ENCODE measurements at places on chromosomes 2 and 18.
A peak's percentile ranks its signal among the peaks of the same experiment; 100 is the strongest.

DNA sequence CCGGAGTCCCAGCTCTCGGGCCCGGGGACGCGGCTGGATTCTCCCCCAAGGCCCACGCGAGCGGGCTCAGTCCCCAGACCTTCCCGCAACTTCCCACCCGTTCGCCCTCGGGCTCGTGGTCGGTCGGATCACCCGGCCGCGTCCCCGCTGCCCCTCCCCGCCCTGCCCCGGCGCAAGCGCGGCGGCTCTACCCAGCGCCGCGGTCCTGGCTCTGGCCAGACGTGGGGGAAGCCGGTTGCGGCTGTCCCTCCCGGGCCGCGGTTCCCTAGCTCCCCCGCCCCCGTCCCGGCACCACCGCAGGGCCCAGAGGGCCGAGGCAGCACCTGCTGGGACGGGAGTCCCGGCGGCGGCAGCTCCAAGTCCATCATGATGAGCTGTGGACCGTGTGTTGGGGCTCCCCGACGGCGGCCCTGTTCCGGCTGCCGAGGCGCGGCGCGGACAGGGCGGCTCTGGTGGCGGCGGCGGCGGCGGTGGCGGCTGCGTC lies 276 bp downstream of the NFE2L2 start:
- no peak for DNase-seq

GRCh38 chr2:171420728-171421563 lies 12.8 kb downstream of the METTL8 start:
- no peak for DNase-seq

DNA sequence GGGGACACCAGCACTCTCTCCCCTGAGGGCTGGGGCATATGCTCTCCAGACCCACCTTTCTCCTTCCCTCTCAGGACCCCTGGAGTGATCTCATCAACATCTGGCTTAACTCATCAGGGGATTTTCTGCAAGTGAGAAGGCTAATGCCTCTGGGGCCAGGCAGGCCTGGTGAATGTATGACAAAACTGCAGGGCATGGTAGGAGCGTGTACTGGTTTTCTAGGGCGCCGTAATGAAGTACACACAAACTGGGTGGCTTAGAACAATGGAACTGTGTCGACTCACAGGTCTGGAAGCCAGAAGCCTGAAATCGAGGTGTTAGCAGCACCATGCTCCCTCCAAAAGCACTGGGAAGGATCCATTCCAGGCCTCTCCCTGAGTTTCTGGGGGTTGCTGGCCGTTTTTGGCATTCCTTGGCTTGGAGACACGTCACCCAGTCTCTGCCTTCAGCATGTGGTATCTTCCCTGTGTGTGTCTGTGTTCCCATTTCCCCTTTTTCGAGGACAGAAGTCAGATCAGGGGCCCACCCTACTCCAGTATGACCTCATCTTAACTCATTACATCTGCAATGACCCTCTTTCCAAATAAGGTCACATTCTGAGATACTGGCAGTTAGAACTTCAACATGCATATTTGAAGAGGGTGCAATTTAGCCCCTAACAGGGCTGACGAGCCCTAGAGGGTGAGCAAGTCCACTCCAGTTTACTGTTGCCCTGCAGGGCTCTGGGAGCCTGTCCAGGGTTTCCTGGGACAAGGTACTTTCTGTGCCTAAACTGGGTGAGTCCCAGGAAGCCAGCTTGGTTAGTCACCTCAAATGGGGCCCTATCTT lies 45.5 kb upstream of the CAB39 start:
- DNase-seq, result no peak

DNA sequence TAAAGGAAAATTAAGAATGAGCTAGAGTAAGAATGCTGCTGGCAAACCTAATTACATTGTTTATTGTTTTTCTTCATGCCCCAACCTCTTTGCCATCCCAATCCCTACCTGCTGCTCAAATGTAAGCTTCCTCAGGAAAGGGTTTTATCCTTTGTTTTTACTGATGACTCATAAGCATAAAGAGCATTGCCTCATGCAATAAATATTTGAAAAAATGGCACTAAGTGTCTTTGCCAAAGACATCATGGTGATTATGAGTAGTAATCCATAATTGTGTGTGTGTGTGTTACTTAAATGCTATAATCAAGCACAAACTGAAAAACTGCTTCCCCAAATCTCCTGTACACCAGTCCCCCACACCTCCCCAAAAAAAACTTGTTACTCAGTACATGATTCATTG lies 53.4 kb downstream of the DNER start:
- no peak for DNase-seq

DNA sequence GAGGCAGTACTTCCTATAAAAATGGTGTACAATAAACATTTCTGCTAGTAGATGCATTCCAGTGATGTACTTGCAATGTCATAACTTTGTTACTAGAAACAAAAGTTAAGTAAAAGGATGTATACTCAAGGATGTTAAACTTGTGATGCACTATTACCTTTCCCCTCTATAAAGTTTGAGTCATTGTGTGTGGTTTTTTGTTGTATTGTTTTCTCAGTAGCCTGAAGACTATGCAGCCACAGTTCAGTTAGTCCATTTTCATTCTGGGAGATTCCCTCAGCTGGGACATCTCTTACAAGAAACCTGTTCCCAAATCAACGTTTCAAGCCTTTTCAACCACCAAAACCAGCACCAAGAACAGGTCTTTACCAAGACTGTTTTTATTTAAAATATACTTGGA lies 5.6 kb downstream of the ATP5MC3 start:
- DNase-seq, result no peak

DNA sequence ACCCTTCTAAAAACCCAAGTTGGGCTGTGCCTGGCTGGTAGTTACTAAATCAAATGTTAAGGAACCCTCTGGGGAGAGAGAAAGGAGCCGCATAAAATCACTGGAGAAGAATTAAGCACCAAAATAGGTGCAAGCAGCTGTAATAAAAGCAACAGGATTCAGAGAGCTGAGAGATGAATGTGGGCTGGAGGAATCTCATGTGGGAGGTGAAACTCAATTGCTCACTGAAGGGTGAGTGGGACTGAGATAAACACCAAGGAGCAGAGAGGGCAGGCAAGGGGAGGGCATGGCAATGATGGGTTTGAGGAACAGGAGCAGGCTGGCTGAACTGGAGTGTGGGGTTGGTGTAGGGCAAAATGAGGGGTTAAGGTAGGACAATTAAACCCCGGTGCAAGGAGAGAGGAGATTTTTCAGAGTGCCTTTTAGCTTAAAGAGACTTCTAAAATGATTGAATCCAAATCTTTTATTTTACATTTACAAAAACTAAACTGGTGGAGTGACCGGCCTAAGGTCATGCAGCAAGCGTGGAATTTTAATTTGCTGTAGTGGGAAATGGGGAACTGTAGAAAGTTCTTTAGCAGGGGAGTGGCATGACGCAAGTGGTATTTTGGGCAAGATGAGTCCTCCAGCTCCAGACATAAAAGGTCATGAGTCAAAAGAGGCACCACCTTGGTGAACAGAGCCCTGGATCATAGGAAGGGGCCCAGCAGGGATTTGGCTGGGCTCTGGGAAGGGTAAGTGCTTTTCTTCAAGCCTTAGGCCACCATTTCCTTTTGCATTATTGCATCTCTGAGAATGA lies 10.5 kb downstream of the PLB1 start:
- DNase-seq, result no peak

- DNase-seq, result no peak
Observed at GRCh38 chr2:69285379-69285894, 101.6 kb downstream of the GFPT1 start.

GRCh38 chr2:20067992-20068584 lies 16.7 kb upstream of the LAPTM4A start:
- DNase-seq, result no peak

DNA sequence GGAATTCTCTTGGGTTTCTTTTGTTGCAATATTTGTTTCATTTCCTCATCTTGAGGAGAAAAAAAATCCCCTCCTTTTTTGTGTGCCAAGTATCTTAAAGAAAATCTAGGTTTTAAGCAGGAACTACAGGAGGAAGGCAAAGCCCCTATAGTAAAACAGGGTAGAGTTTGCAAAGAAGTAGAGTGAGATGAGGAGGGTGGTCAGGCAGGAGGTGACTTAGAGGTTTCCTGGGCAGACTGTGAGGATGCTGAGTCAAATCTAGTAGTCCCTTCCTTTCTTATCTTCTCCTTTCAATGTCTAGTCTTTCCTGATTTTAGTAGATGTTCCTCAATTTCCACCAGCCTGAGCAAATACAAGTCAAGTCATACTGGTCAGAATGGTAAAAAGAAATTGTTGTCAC lies 222.5 kb downstream of the PMAIP1 start:
- no peak for DNase-seq

DNA sequence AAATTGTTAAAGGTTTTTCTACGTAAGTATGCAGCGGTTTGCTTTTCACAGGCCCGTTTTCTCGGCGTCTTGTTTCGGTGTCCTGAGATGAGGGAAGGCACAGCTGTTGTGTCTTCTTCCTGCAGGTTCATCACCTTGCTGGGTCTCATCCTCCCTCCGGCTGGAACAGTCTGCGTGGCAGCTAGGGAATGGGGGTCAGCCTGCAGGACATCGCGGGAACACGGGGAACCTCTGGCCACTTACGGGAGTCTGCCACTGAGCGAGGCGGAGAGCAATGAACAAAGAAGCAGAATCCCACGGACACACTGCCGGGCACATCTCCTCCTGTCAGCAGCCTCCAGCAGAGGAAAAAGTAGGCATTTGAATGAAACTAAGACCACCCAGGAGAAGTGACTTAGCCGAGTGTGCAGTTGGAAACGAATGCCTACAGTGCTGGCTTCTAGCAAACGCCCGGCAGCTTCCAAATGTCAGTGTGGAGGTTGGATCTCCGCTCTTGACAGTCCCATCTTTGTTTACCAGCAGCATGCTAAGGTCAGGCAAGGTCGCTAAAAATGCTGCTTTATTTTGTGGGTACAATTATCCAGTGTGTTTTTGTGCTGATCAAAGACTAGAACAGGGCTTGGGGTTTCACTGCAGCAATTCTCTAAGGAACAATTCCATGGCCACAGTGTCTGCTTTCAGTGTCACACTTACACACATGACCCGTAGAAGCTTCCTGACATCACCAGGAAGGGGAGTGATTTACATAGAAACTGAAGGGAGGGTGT lies 109.8 kb upstream of the SEC11C start:
- no peak for DNase-seq

- peak; percentile 12 for DNase-seq
Observed at GRCh38 chr2:235598532-235599531, 105.0 kb downstream of the AGAP1 start.

DNA sequence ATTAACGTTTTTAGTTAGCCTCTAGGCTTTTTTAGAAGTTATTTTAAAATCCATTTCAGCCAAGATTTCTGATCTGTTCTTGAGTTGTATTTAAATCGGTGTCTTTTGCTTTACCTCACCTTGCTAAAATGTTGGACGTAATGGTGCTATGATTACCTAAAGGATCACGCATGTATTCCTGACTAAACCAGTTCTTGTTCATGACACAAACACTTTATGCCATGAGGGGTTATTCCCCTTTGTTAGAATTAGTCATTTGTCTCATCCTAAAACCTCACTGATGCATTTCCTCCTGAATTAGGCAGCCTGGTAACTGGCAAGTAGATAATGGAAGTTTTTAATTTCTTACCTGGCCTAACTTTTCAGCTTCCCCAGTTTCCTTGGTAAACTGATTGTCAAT lies 185.4 kb upstream of the TANK start:
- no peak for DNase-seq

Measured in SK-N-MC (cell line).